Colonic mucosa (tissue), 4 donors: ENCODE measurements at places on chromosomes 7 and 10. TPM values are rescaled to one million over a fixed set of nuclear protein-coding genes. Genes with fewer than 3 reads are reported as not detected.

- no peak for DNase-seq
Measured at GRCh38 chr7:46320956-46321355, 399.9 kb upstream of the IGFBP3 start.

Gene RASA4
- 16.7 TPM for total RNA-seq

Gene C10orf62
- not detected for total RNA-seq

DNA sequence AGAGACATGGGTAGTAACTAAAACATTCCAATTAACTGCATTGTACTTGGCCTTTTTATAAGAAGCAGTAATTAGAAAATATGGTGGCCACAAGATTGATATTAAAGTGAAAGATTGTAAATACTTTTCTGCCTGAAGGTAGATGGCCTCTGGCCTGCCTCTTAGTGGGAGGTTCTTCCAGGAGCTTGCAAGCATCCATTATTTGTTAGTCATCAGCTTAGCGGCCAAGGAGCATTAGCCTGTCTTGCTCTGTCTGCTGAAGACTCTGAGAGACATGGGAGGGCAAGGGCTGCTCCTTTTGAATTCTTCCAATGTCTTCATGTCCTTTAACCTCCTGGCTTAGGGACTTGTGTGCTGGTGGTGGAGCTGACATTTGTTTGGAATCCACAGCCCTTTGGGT is 80.4 kb downstream of the TCF7L2 start:
- DNase-seq, result no peak

Gene NME8
- total RNA-seq, result not detected

DNA sequence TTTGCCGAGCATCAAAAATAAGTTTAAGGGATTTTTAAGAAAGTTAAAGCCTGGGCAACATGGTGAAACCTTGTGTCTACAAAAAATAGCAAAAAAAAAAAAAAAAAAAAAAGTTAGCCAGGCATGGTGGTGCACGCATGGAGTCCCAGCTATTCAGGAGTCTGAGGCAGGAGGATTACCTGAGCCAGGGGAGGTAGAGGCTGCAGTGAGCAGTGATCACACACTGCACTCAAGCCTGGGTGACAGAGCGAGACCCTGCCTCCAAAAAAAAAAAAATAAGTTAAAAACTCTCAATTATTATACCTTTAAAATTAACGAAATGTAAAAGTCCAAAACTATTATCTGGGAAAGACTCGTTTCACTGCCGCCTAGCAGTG is 35.0 kb upstream of the DAGLB start:
- DNase-seq, result no peak
